ENCODE measurements at places on chromosomes 3 and 15.

- no peak for DNase-seq
Measured at GRCh38 chr15:41102854-41103253, 13.2 kb downstream of the INO80 start.

- no peak for DNase-seq
Measured at GRCh38 chr15:51621155-51621765, 1.3 kb downstream of the DMXL2 start.

DNA sequence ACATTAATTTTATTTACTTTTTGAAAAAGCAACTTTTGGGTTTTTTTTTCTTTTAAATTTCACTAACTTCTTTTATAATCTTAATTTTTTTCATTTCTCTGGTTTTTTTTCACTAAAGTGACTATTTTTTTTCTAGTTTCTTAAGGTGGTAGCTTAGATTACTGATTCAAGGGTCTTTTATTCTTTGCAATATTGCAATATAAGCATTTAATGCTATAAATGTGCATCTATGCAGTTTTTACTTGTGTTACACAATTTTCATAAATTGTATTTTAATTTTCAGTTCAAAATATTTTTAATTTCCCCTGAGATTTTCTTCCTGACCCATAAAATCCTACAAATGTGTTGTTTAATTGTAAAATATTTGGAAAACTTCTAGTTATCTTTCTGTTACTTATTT, 535.8 kb downstream of the GABRG3 start:
- no peak for DNase-seq

DNA sequence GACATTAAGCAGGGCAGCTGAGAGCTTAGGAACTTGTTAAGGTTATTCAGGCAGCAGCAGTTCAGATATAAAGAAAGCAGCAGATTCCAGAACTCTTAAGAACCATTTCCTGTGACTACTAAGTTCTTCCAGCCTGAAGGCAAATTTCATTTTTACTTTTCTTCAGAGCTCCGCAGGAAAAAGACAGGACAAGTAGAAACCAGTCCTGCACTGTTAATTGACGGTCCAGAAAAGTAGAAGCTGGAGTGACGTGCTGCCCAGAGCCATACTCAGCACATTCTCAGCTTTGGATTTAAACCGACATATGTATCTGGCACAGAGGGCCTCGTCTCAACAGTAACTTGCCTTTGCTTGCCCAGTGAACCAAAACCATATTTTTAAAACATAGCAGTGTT, 219.4 kb upstream of the STRIT1 start:
- no peak for DNase-seq

DNA sequence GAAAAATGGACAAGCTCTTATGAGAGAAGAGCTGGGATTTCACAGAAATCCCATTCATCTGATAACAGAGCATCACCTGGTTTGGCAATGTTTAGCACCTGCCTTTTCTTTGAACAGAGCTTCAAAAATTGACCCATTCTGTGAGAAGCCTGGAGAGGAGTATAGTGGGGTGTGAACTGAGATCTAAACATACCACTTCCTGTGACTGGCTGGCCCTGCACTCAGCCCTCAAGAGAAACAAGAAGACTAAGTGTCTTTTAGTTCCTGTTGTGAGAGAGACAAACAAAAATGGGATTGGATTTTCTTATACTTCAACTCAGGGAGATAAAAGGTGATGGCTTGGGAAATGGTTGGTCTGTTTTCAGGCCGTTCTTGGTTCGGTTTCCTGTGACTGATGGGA, 1060.2 kb downstream of the ROBO1 start:
- no peak for DNase-seq

- no peak for DNase-seq
Measured at GRCh38 chr3:78495301-78495700, 1272.5 kb downstream of the ROBO1 start.

- no peak for DNase-seq
Measured at GRCh38 chr3:102605153-102605552, 170.3 kb downstream of the ZPLD1 start.

All from activated CD4-positive, alpha-beta T cell treated with anti-CD3 and anti-CD28 coated beads, Interleukin-10, Interleukin-2, amounts not matched to agents 100 ng/mL and 50 ng/mL, durations not matched to agents 16 hours and 8 hours (primary cell).